ENCODE measurements at places on chromosomes 1 and 21.

DNA sequence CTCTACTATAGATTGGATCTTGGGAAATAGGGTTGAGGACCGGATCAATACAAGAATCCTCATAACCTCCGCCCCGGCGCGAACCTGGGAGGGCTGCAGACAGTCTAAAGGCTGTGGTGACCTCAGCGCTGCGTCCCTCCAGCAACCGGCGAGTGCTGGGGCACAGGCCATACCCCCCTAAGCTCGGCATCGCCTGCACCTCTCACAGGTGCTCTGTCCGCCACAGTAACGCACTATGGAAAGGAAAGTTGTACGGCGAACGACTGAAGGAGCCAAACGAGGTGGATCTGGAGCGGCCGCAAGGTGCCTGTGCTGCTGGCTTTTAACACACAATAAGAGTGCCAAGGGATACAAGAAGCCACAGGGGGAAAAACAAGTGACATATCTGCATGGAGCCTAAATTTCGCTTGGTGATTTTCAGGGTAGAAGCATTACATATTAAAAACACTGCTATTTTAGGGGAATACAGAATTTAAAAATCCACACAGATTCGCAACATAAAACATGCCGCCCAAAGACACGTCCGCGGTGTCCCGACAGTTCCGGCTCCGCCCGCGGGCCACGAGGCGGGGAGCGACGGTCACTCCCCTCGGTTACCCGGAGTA, 1.4 kb upstream of the RBM15 start:
- peak; percentile 49 for DNase-seq

DNA sequence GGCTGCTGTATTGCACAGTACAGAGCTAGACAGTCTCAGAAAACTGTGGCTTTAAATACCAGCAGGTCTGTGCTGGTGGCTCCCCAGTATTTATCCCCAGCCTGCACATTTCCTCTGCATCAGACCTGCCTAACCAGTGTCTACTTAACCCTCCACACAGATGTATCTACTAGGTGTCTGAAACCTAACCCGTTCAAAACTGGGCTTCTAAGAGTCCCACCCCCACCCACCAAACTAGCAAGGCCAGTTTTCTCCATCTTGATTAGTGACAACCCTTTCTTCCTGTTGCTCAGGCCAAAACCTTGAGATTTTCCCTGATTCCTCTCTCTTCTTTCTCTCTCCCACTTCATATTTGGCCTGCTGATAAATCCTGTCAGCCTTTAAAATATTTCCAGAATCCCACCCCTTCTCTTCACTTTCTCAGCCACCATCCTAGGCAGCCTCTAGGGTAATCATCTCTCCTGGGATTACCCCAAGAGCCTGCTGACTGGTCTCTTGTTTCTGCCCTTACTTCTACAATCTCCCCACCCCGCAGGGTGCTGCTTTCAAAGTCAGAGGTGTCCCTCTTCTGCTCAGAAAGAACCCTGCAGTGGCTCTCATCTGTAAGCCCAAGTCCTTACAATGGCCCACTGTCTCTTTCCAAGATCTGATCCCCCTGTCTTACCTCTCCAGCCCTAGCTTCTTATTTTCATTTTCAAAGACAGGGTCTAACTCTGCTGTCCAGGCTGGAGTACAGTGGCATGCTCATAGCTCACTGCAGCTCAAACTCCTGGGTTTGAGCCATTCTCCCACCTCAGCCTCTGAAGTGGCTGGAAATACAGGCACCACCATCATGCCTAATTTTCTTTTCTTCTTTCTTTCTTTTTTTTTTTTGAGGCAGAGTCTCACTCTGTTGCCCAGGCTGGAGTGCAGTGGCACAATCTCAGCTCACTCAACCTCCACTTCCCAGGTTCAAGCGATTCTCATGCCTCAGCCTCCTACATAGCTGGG, 45.2 kb downstream of the H3-3A start:
- no peak for DNase-seq

DNA sequence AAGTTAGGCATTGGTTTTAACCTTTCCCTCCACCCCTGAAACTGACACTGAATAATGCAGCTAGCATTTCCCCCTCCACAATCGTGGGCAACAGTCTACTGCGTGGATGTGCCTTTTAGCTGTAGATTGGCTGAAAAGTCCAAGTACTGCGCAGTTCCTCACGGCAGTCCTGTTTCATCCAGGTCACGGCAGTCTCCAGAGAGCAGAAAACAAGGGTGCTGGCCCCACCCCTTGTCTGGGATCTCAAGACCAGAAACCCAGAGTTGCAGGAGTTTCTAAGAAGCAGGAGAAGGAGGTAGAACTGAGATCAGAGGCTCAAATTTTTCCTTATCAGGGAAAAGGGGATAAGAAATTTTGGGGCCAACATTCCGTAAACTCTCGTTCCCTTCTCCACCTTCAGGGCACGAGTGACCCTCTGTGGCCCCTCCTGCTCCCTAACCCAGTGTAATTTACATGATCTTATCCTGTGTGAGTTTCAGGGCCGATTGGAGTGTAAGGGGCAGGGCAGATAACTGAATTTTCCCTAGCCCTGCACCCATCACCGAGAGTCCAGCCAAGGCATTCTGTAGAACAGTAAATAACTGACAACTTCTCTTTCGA, 25.9 kb upstream of the PLA2G2C start:
- no peak for DNase-seq

DNA sequence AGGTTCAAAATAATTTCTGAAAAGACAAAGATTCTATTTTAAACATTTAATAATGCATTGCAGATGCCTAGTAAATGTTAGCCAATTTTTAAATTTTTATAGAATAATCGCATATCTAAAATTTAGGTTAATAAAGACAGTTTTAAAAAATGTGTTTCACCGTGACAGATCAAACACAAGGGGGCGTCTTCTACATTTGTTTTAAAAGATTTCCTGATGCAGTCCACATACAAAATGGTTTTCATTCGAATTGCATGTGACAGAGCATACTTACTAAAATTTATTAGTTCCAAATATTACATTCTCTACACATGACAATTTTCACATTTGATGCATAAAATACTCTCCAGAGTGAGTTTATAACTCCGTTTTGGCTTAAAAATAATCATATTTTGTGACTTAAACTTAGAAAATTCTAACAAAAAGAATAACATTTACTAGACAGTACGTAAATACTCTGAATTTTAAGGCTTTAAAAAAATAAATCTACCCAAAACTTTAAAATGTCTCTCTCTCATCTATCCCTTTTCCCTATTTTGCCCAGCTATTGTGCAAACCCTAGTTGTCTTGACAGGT, 75.5 kb downstream of the ADAMTS1 start:
- peak; percentile 54 for DNase-seq

DNA sequence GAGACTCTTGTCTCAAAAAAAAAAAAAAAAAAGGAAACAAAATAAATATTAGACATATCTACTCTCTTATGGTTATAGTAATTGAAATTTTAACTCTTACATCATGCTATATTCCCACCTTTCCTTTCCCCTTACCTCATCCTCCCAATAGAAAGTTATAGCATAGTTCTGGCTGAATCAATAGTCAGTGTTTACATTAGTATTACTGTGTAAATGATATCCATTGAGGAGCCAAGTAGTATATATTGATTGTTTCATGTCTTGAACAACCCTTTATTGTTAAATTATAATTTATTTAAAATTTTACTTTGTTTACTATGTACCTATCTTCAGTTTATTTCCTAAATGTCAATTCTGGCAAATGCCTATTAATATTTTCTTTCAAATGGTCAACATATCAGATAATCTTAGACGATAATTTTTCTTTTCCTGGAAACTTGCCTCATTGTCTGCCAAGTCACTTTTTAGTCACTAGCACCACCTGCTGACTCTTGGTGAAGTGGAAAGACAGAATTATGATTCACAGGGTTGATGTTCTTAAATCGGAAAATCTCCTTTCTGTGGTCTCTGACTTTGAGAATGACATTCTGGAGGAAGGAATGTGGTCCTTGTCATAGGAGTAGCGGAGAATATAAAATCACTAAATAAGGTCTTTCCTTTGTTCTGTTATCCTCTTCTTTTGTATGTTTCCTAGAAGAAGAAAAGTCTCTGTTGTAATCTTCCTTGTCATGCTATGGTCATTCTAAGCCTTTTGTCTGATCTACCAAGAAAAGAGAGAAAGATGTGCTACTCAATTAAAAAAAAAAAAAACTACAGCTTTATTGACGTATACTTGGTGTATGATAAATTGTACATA, 8.6 kb downstream of the HJV start:
- DNase-seq: peak; percentile 93

DNA sequence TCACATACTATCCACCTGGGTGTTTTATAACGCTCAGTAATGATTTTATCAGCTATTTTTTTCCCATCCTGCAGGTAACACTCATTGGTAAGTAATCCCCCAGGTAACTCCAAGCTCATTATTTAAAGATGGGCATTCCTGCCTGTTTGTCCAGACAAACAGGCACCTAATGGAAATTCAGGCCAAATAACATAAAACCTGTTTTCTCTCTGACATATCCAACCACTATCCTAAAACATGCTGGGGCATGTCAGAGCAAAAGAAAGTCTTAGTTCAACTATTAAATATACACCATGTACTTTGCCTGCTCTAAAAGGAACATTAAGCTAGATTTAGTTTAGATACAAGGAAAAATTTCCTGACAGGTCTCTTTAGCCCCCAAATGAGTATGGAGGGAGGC, 987.7 kb downstream of the TTLL7 start:
- no peak for DNase-seq

DNA sequence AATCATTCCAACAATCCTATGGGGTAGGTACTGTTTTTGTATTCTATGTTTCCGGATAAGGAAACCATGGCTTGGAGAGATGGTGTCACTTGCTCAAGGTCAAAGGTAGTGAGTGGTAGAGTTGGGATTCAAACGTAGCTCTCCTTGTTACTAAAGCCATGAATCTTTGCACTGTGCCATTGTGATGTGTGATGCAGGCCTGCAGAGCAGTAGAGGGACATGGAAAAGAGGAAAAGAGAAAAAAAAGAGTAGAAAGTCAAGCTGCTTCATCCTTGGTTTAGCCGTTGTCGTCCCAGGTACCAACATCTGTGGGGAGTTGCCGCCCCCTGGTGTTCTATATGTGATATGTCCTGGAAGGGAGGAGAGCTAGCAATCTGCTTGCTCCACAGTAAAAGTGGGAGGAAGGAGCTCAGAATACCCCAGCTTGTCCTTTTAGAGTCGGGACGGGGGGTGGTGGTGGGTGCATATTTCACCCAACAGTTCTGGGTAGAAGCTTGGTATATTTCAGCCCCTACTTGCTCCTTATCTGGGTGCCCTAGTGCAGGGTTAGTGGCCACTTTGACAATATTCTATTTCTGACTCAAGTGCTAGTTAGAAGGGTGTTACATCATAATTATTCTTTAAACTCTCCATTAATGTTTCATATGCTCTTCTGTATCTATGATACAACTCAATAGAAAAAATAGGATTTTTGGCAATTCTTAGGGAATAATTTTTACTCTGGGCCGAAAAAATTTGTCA, 98.4 kb downstream of the EBNA1BP2 start:
- DNase-seq: peak; percentile 90

GRCh38 chr1:41003640-41004220, 17.8 kb downstream of the SLFNL1 start:
- peak; percentile 99 for DNase-seq

DNA sequence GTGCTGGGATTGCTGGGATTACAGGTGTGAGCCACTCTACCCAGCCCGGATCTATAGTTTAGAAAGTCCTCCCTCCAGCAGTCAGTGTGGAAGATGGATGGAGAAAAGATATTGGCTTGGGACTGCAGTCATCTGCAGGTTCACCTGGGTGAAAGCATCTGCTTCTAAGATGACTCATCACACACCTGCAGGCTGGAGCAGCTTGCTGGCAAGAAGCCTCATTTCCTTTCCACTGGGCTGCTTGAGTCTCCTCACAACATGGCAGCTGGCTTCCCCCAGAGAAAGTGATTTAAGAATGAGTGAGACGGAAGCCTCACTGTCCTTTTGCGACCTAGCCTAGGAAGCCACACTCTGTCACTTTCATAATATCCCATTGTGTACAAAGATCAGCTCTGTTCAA, 50.0 kb downstream of the FOXO6 start:
- no peak for DNase-seq

DNA sequence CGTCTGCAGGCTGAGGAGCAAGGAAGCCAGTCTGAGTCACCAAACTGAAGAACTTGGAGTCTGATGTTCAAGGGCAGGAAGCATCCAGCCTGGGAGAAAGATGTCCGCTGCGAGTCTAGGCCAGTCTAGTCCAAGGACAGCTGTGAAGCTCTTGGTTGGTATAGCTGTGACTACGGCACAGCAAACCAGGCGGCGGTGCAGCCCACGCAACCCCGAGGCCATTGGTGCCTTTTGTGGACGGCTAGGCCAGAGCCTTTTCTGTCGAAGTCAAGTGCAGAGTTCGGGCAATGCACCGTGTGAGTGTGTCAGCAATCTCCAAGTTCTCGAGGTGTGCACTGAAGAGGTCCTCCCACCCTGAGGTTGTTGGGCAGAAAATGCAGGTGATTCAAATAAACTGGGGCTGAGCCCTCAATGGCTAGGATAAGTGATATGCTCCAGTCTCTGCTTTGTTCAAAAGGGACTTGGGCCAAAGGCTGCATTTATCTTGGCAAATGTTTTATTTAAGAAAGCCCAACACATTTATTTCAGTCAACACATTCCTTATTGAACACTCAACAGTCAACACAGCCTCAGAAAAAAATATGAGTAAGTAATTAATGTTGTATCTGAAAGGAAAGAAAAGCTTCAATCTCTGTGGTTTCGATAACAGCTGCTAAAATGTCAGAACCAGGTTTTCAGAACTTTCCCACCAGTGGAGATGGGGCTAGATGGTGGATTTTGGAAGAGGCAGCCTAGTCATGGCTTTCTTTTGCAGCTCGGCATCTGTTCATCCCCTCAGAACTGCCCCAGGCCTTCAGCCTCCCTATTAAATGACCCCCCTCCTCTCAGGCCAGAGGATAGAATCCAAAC, 78.1 kb upstream of the COX20 start:
- no peak for DNase-seq

DNA sequence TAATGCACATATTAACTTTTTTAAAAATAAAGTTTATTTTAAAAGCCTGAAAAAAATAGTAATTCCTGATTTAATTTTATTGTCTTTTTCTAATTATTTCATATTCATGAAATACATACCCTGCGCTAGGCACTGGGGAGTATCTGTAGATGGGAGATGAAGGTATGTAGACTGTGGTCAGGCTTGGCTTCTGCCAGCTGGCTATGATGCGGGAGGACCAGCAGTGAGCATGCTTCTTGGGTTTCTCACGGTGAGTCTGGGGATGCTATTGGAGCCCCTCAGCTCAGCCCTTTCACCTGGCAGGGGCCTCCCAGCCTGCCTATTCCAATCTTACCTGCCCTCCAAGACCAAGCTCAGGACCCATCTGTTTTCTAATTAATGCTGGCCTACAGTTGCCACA, 138.4 kb downstream of the NOS1AP start:
- DNase-seq: no peak

- DNase-seq: no peak
These were observed 457.4 kb downstream of the SETD4 start for GRCh38 chr21:35602811-35603362.

DNA sequence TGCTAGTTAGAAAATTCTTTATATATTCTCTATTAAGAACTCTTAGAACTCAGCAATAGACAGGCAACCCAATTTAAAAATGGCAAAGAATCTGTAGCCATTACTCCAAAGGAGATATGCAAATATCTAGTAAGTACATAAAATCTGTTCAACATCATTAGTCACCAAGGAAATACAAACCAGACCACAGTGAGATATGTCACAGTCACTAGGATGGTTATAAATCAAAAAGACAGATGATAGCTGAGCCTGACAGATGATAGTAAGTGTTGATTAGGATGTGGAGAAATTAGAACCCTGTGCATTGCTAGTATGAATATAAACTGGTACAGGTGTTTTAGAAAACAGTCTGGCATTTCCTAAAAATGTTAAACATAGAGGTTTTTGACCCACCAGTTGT, 26.6 kb downstream of the SRSF11 start:
- no peak for DNase-seq
